T-helper 17 cell (primary cell): ENCODE measurements at places on chromosomes 6 and 20. TPM values are rescaled to one million over a fixed set of nuclear protein-coding genes. Genes with fewer than 3 reads are reported as not detected.

The RWDD2A gene
- 1.8 TPM for total RNA-seq

The USP49 gene
- total RNA-seq: 1.7 TPM

The TSBP1 gene
- total RNA-seq: not detected

The RGS17 gene
- not detected for total RNA-seq

The MRPS18A gene
- 29.8 TPM for total RNA-seq

The TMEM200A gene
- total RNA-seq: 2.4 TPM

The OR12D3 gene
- not detected for total RNA-seq
